ENCODE measurements at places on chromosomes 3 and 15. TPM values are rescaled to one million over a fixed set of nuclear protein-coding genes. Genes with fewer than 3 reads are reported as not detected.
A peak's percentile ranks its signal among the peaks of the same experiment; 100 is the strongest.

GRCh38 chr3:68142441-68142840 is 488.0 kb upstream of the SUCLG2 start:
- no peak for DNase-seq

The FEZF2 gene
- not detected for total RNA-seq

DNA sequence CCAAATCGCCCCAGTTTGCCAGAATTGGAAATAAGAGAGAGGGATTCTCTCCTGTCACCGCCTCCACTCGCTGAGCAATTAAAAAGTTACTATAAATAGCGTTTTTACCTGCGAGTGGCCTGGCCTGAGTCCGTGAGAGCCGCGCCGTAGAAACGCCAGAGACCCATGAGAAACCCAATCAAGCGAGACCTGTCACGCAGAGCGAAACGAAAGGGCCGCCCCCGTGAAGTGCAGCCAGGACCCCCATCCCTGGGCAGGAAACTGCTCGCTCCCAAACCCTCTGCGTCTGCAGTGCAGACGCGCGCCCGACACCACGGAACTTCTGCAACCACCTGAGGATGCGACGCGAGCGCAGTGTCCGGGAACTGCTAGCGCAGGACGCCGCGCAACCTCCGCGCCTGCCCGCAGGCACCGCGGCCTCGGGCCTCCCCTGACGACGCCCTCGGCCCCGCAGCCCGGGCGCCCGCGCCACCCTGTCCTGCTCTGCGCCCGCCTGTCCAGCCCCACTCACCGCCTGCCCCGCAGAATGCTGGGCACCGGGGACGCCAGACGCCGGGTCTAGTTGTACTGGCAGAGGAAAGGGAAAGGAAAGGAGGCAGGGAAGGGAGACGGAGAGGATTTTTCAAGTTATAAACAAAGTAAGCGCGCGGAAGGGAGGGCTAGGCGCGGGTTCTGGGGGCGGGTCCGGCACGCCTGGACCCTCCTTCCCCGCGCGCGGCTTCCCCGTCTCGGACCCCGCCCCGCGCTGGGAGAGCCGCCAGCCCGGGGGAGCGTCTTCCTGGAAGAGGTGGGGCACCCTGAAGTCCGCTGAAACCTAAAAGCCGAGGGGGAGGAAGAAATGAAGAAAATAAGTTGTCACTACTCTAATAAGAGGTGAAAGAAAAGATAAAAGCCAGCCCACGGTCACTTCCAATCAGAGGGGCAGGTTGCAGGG is at the start of gene PLSCR4:
TSS of gene PLSCR4 (minus strand) at position 657 of the 934 bp plus-strand sequence. CDS start 29,034 bp downstream, outside the sequence.
- DNase-seq = peak; percentile 13

- no peak for DNase-seq
Observed at GRCh38 chr3:70743754-70744153, 431.3 kb upstream of the MDFIC2 start.

Measured in activated CD4-positive, alpha-beta memory T cell treated with anti-CD3 and anti-CD28 coated beads for 36 hours (primary cell).